ENCODE measurements at places on chromosomes 7 and 10.

GRCh38 chr7:25116621-25117020 lies 8.4 kb downstream of the CYCS start:
- no peak for DNase-seq

DNA sequence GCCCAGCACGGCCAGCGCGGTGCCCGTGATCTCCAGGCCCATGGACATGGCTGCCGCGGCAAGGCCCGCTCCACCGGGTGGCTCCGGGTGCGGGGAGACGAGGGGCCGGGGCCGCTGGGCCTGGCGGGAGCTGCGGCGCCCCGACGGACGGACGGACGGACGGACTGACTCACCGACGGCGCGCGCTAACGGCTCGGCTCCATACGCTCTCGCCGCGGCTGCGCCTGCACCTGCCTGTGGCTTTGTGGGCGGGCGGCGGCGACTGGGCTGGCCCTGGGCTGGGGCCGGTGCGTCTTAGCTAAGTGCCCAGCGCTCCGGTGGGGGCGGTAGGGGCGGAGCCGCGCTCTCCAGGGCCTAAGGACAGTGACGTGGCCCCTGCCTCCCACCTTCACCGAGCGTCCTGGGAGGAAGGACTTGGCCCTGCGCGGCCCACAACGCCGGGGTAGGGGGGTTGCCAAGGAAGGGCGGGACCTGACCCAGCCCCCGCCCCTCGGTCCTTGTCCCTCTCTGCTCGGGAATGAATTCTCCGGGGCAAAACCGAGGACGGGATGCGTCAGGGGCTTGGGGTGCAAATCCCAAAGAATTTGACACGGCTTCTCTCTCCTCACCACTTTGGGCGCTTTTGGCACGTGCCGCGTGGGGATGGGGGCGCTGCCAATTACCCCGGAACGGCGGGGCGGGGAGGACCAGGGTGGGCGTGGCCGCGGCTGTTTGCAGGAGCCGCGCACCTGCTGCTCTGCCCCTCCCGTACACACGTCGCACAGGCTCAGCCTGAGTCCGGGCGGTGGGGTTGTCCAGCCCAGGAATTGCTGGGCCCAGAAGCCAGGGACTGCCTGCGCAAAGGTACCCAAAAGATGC lies at the start of gene CLDN3:
CLDN3 (minus strand) TSS at position 269 of the 858 bp plus-strand sequence; CDS start at position 48, 221 bp downstream.
- DNase-seq, result no peak

- no peak for DNase-seq
These were observed 5.1 kb upstream of the ITPRID1 start for GRCh38 chr7:31508823-31509222.

DNA sequence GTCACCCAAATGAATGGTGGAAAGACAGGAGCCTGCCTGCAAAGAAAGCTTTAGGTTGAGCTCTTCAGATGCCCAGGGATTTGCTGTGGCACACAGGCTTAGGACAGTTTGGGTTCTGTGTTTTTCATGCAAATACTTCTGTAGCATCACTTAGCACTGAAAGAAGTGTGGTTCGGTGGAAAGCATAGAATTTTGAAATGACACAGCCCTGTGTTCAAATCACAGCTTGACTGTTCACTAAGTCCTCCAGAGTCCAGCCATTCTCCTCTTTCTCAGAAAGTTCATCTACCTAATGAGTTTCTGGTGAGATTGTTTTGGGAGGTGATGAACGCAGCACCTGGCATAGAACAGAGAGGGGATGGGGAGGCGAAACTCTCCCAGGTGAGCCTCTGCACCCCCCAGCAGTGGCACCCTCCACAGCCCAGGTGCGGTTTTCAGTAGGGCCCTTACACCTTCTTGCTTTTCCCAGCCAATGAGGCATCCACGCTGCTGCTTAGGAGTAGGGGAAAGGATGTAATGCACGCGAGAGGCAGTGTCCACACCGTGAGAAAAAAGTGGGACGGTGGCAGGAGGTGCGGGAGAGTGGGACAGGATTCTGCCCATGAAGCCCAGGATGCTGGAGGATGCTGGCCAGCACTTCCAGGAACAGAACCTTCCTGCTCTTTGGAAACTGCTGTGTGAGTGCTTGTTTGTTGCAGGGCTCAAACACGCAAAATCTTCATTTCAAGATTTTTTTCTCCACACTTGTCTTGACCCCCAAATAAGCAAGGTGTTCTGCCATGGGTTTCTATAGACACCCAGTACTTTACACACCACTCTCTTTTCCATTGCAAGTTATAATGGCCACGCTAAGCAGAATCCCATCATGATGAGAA lies 11.6 kb downstream of the EN2 start:
- no peak for DNase-seq

DNA sequence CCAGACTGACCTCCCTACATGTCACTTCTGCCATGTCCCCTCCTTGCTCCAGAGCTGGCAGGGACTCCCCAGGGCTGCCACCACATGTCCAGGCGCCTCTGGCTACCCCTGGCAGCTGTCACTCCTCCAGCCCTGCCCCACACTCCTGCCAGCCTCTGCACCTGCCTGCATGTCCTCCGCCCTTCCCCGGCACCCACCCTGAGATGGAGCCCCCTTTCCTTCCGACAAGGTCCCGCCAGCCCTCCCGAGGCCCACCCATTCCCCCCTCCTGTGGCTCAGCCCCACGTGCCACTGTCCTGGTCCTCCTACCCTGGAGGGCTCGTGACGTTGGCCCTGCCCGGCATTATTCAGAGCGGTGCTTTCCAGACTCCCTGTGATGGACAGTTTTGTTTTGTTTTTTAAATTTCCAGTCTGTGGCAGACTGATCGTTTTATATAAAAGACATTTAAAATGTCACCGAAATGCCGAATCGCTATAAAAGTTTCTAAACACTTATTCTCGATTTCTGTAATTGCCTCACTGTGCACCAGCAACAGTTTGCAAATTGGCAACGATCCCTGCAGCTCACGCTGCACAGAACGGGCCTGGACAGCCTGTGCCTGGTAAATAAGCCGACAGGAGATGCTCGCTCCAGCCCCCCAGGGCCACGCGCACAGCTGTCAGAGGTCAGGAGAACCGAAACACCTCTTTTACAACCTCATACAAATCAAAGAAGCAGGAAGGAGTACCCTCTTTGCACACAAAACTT lies 111.1 kb upstream of the SH2B2 start:
- no peak for DNase-seq

- DNase-seq, result no peak
These were observed 804.8 kb upstream of the IGFBP3 start for GRCh38 chr7:46725838-46726237.

- DNase-seq, result no peak
These were observed 219.0 kb downstream of the CCDC3 start for GRCh38 chr10:12782537-12782936.

DNA sequence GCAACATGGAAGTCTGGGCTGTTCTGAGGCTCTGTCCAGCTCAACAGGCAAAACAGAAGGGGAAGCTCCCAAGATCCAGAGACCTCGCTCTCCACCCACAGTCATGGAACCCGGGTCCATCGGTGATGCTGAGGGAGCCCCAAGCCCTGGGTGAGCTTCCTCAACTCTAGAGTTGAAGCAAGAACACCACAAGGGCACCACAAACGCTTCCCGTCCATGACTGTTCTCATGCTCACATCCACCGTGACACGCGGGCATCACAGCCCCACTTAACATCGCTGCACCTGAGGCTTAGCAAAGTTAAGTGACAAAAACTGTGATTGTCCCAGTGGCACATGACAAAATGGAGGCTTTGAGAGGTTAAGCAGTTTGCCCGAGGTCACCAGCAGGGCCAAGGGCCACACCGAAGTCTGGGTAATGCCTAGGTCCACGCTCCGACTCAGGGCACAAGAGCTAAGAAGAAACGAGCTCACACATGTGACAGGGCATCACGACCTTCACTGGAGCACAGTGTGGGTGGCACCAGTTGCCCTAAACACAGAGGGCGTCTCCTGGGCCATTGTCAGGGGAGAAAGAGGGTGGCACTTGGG lies 110.6 kb downstream of the OAT start:
- no peak for DNase-seq
